ENCODE measurements at places on chromosomes 12 and 14.

GRCh38 chr12:116542345-116542956, 16.7 kb upstream of the MAP1LC3B2 start:
- no peak for DNase-seq

- DNase-seq, result no peak
These were observed 78.4 kb downstream of the PTPRR start for GRCh38 chr12:70842136-70842535.

DNA sequence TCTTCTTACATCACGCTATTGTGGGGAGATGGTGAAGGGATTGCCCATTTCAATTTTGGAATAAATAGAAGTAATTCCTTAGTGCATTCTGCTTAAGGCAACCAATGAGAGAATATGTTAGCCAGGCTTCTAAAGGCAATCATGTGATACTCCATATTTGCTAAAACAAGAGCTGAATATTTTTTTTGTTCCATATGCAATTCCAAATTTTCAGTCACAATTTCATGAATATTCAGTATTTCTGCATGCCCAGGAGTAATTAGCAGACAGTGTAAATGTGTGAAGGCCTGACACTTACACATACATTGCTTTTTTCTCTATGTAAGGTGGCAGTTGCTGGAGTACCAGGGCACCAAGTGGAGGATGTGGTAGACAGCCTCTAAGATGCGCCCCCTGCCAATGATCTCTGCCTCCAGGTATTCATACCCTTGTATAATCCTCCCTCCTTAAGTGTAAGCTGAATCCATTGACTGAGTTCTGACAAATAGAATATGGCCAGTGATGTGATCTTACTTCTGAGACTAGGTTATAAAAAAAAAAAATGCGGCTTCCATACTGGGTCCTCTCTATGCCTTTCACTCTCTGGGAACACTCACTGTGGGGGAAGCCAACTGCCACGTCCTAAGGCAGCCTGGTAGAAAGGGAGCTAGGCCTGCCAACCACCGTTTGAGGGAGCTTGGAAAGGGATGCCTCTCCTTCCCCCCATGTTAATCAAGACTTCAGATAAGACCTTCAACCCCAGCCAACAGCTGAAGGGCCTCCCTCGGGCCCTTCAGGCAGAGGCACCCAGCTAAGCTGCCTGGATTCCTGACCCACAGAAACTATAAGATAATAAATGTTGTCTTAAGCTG, 62.7 kb upstream of the PTGR2 start:
- DNase-seq, result no peak

DNA sequence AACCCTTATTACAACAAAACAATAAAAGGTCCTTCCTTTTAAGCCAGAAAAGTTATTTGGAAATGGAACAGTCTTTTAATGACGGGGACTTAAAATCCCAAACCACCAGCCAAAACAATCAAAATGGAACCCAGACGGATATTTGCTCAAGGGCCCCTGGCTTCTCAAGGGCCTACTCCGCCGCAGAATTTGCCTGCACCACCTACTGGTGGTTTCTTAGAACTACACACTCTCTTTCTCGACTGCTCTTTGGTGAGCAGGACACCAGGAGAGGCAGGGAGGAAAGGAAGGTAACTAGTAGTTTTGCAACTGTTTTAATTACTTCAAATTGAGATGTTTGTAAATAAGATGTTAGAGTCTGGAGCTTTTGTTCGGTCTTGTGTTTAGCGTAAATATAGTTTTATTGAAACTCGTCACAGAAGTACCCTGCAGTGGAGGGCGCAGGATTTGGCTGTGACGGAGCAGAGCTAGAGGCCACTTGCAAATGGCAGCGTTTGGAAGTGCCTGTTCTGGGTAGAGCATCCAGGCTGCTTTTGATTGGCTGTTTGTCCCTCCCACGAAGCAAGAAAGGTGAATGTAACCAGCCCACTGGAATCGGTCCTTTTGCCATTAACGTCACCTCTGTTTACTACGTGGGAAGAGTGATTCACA, 238.5 kb downstream of the CACNA1C start:
- DNase-seq, result no peak

DNA sequence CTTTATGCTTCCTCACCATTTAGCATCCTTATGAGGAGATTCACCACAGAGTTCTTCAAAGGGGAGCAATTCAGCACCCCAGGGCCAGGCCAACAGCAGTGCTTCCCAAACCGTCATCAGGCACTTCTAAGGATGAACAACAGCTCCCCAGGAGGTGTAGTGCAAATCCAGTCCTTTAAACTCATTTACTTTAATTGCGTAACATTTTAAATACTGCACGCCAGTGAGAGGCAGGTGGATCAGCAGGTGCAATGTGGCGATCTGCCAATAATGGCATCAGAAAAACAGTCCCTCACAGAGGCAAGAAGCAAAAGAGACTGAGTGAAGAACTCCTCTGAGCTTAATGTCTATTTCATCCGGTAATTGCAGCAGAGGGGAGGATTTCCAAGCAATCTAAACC, 770.9 kb upstream of the FOXG1 start:
- peak; percentile 95 for DNase-seq

DNA sequence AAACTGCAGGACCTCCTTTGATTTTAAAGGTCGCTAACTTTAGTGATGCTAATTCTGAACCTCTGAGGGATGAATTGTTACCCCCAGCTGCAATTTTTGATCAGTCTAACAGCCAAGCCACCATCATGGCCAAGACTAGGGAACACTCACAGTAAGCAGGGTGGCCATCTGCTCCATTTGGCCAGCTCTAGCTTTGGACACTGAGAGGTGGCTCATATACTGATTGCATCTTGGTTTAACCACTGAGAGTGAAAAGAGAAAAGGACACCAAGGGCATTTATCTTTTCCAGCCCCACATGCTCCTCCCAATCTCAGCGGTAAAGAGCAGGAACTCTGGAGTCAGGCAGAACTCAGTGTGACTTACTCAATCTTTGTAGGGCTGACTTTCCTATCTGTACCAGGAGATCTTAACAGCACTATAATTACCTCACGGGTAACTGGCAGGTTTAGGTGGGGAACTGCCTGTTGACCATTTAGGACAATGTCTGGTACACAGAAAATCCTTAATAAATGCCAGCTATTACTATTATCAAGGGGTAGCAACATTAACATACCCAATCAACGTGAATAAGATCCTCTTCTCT, 6.2 kb downstream of the LPCAT3 start:
- no peak for DNase-seq

DNA sequence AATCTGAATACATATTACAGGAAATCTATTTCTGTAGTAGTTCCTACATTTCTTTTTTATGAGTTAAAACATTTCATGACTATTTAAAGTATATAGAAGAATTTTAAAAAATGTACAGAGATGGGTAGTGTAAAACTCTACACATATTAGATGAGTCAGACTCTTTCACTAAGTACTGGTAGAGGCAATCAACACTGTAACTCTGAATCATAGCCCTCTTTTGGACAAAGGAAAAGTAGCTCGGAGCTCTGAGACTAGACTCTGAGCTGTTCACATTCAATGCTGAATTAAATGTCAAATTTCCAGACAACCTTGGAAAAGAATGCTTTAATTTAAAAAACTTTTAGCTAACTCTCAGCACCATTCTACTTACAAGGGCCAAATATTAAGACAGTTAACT, 3.4 kb downstream of the PTCSC3 start:
- no peak for DNase-seq

- DNase-seq, result no peak
These were observed 20.5 kb downstream of the TTC7B start for GRCh38 chr14:90795744-90796143.

DNA sequence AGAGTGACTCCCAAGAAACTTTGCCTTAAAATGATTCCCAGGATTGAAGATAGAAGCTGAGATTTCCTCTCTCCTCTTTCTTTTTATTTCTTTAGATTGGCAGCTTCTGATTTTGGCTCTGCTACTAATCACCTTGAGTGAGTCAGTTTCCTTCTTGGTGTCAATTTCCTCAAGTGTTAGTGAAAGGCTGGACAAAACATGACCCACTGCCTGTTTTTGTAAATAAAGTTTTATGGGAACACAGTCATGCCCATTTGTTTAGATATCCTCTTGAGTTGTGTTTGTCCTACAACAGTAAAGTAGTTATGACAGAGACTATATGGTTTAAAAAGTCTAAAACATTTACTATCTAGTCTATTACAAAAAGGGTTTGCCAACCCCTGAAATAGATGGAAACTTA, 227.2 kb upstream of the TBX3 start:
- DNase-seq, result no peak

GRCh38 chr14:104598910-104599273, 5.7 kb downstream of the TMEM179 start:
- DNase-seq, result no peak

DNA sequence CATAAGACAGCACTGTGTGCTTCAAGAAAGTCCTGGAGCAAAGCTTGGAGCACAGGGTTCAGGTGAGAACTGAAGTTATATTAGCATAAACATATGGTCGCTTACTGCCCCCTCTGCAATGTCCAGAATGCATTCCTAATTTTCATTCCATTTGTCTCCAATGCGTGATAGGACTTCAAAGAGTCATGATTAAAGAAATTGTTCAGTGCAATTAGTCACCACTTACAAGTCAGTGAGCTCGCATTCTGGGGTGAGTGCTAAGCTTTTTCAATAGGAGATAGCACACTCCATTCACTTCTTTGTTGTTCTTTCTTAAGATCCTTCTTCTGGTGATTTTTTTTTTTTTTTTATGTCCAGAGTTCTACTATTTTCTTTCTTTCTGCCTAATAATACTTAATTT, 398.4 kb downstream of the SYT1 start:
- no peak for DNase-seq

GRCh38 chr12:64746663-64747062, 12.5 kb downstream of the GNS start:
- no peak for DNase-seq

GRCh38 chr12:95701722-95702418, 88.7 kb downstream of the NTN4 start:
- no peak for DNase-seq

- no peak for DNase-seq
These were observed 334.4 kb downstream of the KCNH5 start for GRCh38 chr14:62710811-62711210.

DNA sequence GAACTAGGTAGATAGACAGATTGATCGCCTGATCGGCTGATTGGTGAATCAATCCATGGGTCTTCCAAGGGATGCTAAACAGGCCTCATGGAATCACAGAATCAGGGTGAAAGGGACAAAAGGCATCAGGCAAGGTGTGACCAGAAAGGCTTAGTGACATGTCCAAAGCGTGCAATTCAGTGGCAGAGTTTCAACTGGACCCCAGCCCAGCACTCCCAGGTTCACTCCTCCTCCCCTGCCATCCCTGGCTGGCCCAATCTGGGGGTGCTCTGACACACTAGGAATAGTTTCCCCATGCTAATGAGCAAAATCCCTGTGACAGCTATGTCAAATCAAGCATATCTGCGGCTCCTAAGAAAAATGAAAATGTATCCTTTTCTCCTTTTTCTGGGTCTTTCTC, 50.4 kb downstream of the NINJ2 start:
- no peak for DNase-seq

GRCh38 chr14:98028162-98028561, 1231.0 kb downstream of the VRK1 start:
- no peak for DNase-seq

DNA sequence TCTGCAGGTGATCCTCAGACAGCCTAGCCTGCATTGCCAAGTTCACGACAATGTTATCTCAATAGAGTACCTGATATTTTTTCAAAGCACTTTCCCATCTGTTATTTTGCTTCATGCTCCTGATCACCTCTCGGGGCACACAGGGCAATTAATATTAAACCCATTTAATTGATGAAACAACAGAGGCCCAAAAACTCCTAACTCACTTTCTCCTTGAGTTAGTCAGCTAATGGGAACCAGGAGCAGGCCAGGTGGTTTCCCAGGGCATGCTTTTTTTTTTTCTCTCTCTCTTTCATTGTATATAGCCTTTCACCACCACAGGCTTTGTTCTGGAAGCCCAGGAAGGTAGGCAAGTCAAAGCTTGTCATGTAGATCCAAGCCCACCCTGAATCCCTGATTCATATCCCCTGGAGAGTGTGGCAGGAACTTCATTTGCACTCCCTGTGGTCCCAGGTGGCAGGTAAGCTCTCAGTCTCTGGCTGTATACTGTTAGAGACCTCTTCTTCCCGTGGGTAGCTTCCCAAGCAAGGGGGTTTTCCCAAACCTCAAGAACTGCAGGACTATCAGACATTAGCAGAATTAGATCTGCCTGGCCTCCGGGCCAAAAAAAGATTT, 41.6 kb upstream of the MAP1LC3B2 start:
- no peak for DNase-seq

DNA sequence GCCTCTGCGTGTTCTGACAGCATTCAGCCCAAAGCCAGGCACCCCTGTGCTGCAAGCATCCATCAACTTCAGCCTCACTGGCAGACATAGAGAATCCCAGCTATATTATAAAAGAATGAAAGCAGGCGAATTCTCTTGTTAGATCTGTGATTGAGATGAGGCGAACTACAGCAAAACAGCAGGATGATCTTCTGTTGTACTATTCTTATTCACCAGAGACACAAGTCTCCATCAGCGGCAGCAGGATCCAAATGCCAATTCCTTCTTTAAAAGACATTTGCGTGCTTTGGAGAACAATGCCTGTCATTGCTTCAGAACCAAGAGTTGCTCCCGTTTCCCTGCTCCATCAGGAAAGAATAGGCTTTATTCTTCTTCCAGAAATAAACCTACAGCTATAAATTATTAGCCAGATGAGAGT, 188.9 kb downstream of the SLC41A2 start:
- DNase-seq, result no peak

GRCh38 chr12:41930866-41931437, 213.7 kb downstream of the GXYLT1 start:
- no peak for DNase-seq

DNA sequence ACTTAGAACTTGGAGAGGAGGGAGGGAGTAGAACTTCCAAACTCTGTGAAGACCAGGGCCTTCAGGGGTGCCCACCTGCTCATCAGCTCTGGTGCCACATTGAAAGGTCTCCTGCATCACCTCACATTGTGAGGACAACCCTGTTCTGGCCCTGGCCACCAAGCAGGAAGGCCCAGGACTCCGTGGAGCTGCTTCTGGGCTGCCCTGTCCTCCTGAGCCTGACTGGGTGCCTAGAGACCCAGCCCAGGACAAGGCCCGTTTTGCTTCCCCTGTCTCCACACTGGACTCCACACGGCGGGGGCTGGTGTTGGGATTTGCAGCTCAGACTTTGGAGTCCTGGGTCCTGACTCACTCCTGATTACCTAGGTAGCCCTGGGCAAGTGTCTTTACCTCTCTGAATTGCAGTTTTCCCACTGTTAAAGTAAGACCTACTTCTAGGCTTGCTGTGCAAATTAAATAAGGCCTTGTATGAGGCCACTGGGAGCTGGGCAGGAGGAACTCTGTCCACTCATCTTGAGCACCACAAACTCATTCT, 12.5 kb upstream of the KRT82 start:
- DNase-seq, result no peak

DNA sequence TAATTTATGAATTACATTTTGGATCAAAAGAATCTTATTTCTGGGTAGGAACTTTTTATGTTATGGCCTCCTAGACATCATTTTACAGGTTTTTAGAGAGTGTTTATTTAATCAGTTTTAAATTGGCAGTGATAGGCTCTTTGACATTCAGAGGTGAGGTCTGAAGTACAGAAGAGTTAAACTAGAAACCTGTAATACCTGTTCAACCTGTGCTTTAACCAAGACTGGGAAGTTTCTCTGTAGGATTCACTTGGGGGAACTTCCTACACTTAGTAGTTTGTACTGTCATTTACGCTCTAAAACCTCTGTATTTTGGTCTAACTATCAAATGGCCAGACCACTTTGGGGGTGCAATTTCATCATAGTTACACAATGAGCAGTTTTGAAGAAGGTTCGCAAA, 35.9 kb downstream of the PLEKHA5 start:
- DNase-seq, result no peak

GRCh38 chr12:8742501-8742900, 44.7 kb downstream of the RIMKLB start:
- no peak for DNase-seq
